ENCODE measurements at places on chromosomes 16 and 17.
A peak's percentile ranks its signal among the peaks of the same experiment; 100 is the strongest.

GRCh38 chr16:84169765-84170310, 17.0 kb downstream of the TAF1C start:
- no peak for DNase-seq

- no peak for DNase-seq
These were observed 67.5 kb downstream of the SEC14L1 start for GRCh38 chr17:77208217-77208808.

- DNase-seq = no peak
These were observed 208.7 kb downstream of the PRKCA start for GRCh38 chr17:66511135-66511534.

DNA sequence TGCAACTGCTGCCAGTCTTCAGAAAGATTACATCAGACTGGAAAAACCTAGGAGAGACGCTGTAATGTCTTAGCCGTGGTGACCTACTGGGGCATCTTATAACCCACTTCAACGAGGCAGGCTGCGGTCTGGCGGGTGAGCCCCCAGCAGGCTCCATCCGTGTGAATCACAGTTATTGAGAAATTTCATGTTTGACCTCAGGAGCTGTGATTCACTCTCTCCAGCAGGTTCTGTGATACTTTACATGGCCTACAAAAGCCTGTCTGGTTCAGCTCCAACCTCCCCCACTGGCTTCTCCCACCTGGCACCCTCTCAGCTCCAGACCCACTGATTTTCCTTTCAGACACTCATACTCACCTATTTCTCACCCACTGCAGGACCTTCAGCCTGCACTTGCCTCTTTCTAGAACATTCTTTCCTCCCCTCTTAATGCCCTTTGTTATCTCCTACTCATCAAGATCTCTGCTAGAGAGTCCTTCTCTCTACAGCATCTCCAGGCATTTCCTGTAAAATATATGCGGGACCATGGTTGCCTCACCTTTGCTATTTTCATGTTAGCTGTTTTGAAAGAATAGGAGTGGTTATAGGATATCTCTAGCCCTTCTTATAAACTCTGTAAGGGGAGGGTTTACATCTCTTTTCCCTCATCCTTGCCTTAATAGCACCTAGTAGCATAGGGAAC, 227.9 kb downstream of the MAF start:
- no peak for DNase-seq

- DNase-seq = no peak
These were observed 39.8 kb upstream of the KDM6B start for GRCh38 chr17:7794075-7794663.

- no peak for DNase-seq
These were observed 3.0 kb upstream of the SLFN5 start for GRCh38 chr17:35239823-35240222.

- no peak for DNase-seq
These were observed 4.2 kb upstream of the FBXL16 start for GRCh38 chr16:709566-710499.

- no peak for DNase-seq
These were observed 9.3 kb downstream of the PDE6G start for GRCh38 chr17:81646869-81647600.

GRCh38 chr17:21674242-21674731, 18.0 kb upstream of the KCNJ18 start:
- DNase-seq = no peak

GRCh38 chr16:56980792-56981724, 8.3 kb upstream of the NLRC5 start:
- no peak for DNase-seq

DNA sequence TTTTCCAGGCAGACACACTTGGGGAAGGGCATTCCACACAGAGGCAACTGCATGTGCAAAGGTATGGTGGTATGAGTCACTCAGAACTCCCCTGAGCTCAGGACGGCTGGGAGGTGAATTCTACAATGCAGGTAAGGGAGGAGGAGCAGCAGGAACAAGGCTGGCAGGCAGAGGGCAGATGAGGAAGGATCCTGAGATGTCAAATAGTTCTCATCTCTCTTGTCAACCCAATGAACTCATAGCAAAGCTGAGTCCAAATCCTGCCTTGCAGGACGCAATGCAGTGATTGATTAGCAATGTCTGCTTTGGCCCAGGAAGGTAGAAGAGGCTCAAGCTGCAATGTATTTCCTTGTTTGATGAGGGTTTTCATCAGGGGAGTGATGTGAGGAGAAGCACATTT, 243.5 kb downstream of the XYLT1 start:
- DNase-seq = no peak

GRCh38 chr17:68048996-68049395, 13.5 kb downstream of the KPNA2 start:
- no peak for DNase-seq

GRCh38 chr17:72361892-72362291, 241.1 kb downstream of the SOX9 start:
- DNase-seq = no peak

DNA sequence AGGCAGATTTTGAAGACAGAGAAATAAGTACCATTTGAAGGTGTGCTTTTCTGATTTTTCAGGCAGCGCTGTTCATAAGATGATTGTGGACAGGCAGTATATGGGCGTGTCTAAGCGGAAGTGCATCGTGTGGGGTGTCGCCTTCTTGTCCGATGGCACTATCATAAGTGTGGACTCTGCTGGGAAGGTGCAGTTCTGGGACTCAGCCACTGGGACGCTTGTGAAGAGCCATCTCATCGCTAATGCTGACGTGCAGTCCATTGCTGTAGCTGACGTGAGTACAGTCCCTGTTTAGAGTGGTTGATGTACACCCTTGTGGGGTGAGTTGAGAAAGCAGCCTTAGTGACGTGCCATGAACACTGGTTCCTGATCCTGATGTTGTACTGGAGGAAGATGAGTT, 10.7 kb downstream of the UTP4 start:
- DNase-seq = no peak

DNA sequence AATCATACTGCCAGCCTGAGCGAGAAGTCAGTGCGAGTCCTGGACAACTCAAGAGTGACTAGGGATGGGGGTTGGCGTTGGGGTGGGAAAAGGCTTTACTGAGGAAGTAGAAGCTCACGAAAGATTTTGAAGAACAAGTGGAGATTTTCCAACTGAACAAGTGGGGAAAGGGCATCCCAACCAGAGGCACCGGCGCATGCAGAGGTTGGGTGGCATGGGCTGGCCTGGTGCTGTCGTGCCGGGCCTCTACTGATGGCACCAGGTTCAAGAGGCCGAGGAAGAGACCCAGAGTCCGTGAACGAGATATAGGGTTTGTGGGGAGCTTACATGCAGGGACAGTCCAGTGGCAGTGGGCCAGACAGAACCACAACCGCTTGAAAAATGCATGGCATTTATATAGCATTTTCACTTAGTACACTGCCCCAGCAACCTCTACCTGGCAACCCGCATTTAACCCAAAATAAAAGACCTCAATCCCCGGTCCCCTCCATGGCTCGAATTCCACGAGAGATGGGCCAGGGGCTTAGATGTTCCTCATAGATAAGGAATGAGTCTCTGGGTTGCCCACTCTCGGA, 7.7 kb upstream of the ITGA3 start:
- no peak for DNase-seq

- DNase-seq = no peak
These were observed 342.1 kb downstream of the ZFHX3 start for GRCh38 chr16:72705801-72706200.

GRCh38 chr16:26605626-26606271, 461.0 kb upstream of the C16orf82 start:
- no peak for DNase-seq

DNA sequence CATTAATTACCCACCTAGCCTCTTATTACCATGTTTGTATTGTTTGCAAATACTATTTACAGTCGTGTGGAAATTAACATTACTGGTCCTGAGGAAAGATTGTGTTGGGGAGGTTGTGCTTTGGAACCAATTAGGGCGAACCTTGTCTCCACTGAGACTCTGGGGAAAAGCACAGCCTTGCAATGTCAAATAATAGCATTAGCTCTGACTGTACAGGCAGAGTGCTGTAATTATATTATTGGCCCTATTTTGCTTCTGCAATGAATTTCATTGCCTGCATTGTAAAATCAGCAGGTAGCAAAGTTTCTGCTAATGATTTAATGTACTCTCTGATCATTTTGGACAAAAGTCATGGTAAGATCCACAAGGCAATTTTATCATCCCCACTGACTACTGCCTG, 97.0 kb downstream of the WWOX start:
- DNase-seq = no peak

DNA sequence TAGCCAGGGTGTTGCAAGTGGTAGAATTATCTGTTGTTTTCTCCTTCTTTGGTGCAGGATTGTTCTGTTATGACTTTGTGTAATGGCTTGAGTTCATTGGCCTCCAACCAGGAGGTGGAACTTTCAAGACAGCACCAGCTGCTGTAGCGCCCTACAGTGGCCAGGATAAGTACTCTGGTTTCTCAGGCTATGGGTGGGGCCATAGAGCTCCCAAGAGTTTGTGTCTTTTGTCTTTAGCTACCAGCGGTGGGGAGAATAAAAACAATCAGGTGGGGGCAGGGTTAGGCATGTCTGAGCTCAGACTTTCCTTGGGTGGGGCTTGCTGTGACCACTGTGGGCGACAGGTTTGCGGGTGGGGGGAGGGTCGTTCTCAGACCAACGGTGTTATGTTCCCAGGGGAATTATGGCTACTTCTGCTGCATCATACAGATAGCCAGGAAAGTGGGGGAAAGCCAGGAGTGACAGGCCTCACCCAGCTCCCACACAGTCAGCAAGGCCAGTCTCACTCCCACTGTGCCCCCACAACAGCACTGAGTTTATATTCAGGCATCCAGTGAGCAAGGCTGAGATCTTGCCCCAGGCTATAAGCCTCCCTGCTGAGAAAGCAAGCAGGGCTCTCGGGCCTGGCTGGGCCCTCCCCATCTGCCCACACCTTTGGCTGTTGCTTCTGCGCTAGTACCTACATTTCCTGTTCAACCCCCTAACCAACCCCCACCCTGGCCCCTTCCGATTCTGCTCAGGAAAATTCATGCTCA, 15.4 kb downstream of the ABCA10 start:
- no peak for DNase-seq

DNA sequence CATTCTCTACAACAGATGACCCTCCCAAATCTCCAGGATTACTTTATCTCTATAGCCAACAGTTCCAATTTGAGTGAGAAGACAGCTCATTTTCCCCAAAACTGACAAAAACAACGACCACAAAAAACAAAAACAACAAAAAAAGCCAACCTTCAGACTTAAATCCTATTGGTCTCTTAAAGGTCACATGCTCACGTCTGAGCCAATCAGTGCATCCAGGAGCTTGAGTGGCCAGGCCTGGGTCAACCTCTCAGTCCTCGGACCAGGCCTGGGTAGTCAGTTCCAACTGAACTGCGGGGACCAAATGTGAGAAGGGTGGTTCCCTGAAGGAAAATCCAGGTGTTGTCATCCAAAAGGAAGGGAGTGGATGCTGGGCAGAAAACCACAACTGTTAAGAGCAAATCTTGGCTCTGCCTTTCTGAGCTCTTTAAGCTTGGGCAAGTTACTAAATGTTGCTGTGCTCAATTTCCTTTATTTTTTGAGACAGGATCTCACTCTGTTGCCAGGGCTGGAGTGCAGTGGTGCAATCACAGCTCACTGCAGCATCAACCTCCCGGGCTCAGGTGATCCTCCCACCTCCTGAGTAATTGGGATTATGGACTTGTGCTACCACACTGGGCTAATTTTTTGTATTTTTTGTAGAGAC, 43.0 kb upstream of the MSI2 start:
- no peak for DNase-seq

GRCh38 chr17:69909389-69909788, 165.6 kb upstream of the KCNJ16 start:
- no peak for DNase-seq

DNA sequence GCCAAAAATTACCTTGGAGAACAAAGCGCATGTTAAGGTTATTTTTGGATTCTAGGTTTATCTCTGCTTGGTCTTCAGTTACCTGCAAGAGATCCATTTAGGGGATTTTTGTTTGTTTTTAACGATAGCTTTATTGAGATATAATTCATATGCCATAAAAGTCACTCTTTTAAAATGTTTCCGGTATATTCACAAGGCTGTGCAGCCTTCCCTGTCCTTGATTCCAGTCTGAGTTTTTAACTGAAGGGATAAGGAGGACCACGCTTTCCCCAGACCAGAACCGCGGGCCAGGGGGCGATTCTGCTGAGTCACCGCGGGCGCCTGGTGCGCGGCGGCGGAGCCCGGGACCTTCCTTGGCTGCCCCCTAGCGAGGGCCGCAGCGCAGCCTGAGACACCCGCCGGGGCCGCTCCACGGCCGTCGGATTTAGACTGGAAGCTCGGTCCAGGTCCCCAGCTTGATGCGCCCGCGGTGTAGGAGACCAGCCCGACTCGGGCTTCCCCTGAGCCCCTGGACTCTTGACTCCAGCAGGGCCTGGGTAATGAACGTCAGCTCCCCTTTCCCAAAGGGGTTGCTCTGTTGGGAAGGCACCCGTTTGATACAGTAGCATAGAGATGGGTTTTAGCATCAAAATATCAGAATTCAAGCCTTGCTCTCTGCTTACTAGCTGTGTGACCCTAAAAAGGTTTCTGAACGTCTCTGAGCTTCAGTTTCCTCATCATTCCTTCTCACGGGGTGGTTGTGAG, 50.0 kb upstream of the STH start:
- DNase-seq = peak; percentile 69

GRCh38 chr16:57316390-57317017, 32.0 kb upstream of the PLLP start:
- DNase-seq = no peak

GRCh38 chr16:75273054-75273925, 21.9 kb upstream of the BCAR1 start:
- DNase-seq = no peak

GRCh38 chr17:79034931-79035485, 11.0 kb downstream of the C1QTNF1 start:
- DNase-seq = no peak

DNA sequence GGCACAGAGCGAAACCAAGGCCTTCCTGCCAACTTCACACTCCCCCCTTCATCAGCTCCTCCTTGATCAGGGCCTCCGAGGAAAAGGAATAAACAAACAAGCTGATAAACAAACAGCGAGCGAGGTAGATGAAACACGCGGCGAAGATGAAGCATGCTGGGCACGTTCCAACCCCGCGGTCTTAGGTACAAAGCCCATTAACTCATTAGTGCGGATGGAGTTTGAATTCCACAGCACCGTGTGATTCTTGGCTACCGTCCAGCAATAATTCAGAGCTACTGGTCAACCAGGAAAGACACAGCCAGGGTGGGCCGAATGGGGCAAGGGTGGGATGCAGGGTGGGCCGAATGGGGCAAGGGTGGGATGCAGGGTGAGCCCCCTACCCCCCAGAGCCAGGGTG, 67.3 kb downstream of the RBFOX3 start:
- DNase-seq = no peak

GRCh38 chr17:79914813-79915740, 75.8 kb upstream of the CBX4 start:
- DNase-seq = no peak

DNA sequence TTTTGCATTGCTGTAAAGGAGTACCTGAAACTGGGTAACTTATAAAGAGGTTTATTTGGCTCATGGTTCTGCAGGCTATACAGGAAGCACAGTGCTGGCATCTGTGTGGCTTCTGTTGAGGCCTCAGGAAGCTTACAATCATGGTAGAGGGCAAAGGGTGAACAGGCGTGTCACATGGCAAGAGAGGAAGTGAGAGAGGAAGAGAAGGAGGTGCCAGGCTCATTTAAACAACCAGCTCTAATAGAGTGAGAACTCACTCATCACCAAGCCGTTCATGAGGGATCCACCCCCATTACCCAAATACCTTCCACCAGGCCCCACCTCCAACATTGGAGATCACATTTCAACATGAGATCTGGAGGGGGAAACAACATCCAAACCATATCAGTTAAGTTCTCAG, 16.4 kb upstream of the CLEC19A start:
- DNase-seq = no peak

GRCh38 chr16:64696866-64697265, 425.0 kb downstream of the CDH11 start:
- no peak for DNase-seq

GRCh38 chr17:67375716-67376115, 1.4 kb upstream of the PITPNC1 start:
- no peak for DNase-seq
